T-cell (primary cell): ENCODE measurements at places on chromosomes 1 and 21.

- DNase-seq = no peak
Observed at GRCh38 chr1:90955769-90956168, 66.1 kb downstream of the ZNF644 start.

DNA sequence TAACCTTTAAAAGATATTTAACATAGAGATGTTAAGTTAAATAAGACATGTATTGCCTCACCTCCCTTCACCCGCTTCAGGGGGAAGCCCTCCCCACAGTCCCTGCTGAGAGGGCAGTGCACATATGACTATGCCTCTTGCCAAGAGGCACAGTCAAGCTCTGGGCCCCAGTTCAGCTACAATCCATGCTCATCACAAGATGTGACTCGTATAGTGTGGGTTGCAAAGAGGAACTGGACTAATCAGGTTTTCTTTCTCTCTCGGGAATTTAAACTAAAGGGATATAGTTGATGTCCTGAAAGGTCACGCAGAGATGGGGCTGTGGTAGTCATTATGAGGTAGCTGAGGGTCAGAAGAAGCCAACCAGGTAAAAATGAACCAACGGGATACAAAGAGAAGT, 35.6 kb downstream of the LYST start:
- no peak for DNase-seq

DNA sequence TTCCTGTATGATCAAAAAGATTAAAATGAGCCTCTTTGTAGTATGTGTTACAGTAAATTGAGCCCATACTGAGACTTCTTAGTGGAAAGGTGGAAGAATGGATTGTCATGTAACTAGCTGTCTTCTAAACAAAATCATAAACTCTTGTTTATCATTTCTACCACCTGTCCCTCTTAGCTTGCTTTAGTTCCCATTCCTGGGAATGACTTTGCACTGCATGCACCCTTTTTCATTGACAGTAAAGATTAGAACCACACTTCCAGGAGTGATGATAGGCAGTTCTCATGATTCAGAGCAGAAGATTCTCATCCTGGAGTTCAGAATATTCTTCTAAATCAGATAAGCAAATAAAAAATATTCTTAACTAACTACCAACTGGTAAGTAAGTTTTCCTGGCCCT, 28.0 kb downstream of the DENND2D start:
- no peak for DNase-seq

DNA sequence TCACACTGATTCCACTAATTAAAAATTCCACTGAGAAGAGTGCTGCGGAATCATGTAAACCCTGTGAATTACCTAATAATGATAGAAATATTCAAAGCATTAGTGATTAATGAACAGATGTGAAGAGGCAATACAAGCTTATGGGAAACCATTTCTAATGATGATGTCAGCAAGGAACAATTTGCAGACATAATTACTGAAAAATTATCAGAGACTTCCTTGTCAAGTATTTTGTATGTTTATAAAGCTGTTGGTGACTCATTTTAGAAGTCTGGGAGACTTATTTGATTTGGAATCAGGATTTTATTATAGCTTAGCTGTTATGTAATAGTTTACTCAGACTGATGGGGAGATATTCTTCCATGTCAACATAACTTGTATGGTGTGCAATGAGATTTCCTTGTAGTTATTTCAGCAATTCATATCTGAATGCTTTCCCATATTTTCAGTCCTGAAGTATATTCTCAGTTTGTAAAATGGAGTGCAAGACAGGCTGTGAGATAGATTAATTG, 135.5 kb downstream of the TGFB2 start:
- no peak for DNase-seq

DNA sequence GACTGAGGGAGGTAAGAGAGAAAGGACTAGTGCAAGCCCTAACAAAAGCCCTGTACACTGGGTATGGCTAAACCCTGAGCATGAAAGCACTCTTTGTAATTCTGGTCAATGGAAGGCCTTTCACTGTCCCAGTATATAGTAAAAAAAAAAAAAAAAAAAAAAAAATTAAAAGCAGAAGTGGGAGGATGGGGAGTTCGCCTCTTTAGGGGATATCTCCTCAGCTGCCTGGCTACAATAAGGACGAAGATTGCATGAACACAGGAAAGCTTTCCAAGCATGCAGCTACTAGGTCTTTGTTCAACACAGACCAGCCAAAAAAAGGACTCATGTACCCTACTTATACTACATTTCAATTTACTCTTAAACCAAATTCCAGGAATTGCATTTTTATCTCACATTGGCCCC, 59.1 kb downstream of the EIF4G3 start:
- no peak for DNase-seq

DNA sequence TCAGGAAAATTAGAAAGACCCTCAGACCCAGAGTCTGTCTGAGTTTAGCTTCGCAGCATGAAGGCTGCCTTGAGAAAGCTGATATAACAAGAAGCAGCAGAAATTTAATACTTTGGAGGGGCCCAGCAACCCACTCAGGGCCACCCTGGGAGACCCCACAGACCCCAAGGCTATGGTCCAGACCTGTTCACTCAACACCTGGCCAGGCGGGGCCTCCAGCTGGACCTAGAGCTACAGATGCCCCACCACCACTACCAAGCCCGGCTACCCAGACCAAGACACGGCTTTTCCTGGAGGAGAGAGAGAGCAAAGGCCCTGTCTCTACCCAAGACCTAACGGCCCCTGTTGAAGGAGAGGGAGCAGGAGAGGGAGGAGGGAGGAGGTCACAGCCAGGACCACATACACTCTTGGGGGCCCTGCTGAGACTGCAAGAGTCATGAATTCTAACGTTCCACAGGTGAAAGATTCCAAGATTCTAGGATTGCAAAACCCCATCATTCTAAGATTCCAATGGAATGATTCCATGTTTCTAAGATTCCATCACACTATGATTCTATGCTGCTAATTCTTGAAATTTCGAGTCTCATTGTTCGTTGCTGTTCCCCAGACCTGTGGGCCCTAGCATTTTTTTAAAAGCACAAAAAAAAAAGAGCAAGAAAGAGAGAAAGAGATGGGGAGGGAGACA, 53.2 kb downstream of the LACTBL1 start:
- DNase-seq = no peak

DNA sequence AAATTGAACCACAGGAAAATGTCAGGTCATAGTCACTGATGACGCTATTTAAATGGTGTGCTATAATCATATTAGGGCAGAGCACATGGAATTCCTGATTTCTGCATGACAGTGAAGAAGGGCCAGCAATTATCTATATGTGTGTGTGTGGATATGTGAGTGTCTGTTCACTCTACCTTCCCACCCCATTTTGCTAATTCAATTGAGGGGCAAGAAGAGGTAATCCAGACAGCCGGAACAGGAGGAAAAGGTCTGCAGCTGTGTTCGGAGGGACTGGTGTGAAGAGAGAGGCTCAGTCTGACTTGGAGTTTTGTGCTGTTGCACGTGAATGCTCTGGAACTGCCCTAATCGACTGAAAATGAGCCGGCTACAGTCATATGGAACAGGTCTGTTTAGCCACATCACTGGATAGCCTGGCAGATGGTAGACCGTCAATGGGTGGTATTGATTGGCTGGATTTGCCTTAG, 5.1 kb upstream of the ELAVL4 start:
- no peak for DNase-seq

GRCh38 chr1:111271464-111271801, 19.2 kb upstream of the CHIA start:
- DNase-seq = no peak
